Activated T-cell treated with anti-CD3 and anti-CD28 coated beads, Interleukin-2, amount 50 U/mL, for 72 hours (primary cell): ENCODE measurements at places on chromosomes 16 and 17. TPM values are rescaled to one million over a fixed set of nuclear protein-coding genes. Genes with fewer than 3 reads are reported as not detected.

KCNH4 gene
- 0.39 TPM for total RNA-seq

KRT28 gene
- total RNA-seq = not detected

NPIPA3 gene
- 1.3 TPM for total RNA-seq

CACNG3 gene
- total RNA-seq = not detected

WSB1 gene
- 126 TPM for total RNA-seq

FNDC8 gene
- total RNA-seq = not detected

ARL16 gene
- 33.0 TPM for total RNA-seq

CARD14 gene
- total RNA-seq = 0.39 TPM
